ENCODE measurements at places on chromosomes 6 and 20.

DNA sequence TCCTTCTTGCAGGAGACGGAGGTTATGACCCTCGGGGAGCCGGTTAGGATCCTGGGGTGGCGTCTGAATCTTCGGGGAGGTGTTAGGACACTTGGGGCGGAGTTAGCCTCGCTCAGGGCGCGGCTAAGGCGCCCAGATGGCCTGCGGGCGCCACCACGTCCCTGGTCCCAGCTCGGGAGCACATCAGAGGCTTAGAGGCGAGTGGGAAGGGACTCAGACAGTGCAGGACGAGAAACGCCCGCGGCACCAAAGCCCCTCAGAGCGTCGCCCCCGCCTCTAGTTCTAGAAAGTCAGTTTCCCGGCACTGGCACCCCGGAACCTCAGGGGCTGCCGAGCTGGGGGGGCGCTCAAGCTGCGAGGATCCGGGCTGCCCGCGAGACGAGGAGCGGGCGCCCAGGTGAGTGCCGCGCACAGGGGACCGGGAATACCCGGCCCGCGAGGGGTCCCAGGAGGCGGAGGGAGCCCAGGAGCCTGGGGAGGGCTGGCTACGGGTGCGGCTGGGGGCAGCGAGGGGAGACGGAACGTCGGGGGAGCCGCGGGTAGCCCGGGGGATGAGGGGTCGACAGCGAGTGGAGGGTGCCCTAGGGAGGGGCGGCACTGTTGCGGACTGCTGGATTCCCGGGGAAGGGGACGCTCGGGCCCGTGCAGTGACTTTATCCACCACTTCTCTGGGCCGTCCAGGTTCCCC lies at the start of gene HCK:
Gene HCK, plus strand, starts transcription at position 153 of the 688 bp plus-strand sequence.
- DNase-seq, result no peak

GRCh38 chr6:93073811-93074210 lies 345.5 kb downstream of the EPHA7 start:
- DNase-seq, result no peak

- no peak for DNase-seq
Observed at GRCh38 chr6:27679964-27680694, 207.2 kb upstream of the ZNF184 start.

DNA sequence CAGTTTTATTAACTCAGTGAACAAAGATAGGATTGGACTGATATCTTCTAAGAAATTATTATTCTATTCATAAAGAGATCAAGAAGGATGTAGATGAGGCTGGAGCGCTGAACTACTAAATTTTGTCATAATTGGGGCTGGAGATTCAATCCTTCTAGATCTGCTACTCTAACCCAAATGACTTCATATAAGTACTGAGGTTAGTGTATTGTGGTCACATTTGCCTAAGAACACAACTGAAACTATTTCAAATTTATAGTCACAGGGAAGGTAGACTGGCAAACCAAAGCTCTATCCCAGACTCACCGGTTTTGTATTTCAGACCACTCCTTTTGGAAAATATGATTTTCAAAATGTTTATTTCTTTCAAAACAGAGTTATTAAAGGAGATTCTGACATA lies 96.7 kb downstream of the BMP5 start:
- no peak for DNase-seq

GRCh38 chr6:35449287-35449881 lies 2.8 kb upstream of the FANCE start:
- DNase-seq, result no peak

GRCh38 chr6:5179917-5180316 lies 80.8 kb downstream of the LYRM4 start:
- DNase-seq, result no peak

- DNase-seq, result no peak
Observed at GRCh38 chr6:101422811-101423210, 29.3 kb downstream of the GRIK2 start.

- DNase-seq, result no peak
Observed at GRCh38 chr6:113480616-113481015, 376.5 kb upstream of the MARCKS start.

- DNase-seq, result no peak
Observed at GRCh38 chr20:7667194-7667593, 273.1 kb downstream of the HAO1 start.

GRCh38 chr6:10904015-10904414 lies 17.2 kb downstream of the SYCP2L start:
- no peak for DNase-seq

DNA sequence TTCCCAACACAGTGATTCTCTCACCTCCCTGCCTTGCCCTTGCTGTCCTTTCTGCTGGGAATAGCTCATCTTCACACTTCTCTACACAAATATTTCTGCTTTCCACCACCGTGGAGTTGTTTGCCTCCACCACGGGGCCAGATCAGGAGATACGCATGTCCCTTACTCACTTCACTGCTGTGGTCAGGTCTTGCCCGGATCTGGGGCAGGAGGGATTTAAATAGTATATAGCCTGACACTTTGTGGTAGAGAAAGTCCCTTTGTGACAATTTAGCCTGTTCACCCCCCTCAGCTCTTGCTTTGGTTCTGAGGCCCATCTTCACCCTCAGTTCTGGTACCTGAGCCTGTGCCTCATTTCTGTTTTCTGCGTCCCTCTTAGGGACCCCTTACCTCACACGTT lies 92.6 kb upstream of the PREP start:
- DNase-seq, result no peak

- no peak for DNase-seq
Observed at GRCh38 chr6:12572896-12573827, 143.4 kb upstream of the PHACTR1 start.

- DNase-seq, result no peak
Observed at GRCh38 chr6:160274871-160275510, 16.4 kb upstream of the SLC22A2 start.
